Calu3 (cell line): ENCODE measurements at places on chromosomes 1 and 21. TPM values are rescaled to one million over a fixed set of nuclear protein-coding genes. Genes with fewer than 3 reads are reported as not detected.
A peak's percentile ranks its signal among the peaks of the same experiment; 100 is the strongest.

Gene BLZF1
- 45.7 and 55.5 TPM in 2 replicates for total RNA-seq

Gene MYBPH
- total RNA-seq = not detected in 2 replicates

Gene TPTE
- not detected in 2 replicates for total RNA-seq

Gene CDC14A
- total RNA-seq = 6.4 and 8.5 TPM in 2 replicates

Gene CBS
- 109 and 124 TPM in 2 replicates for total RNA-seq

Gene SERPINC1
- 0.59 TPM in 1 of 2 replicates, not detected in the other for total RNA-seq

Gene OR2T12
- not detected in 2 replicates for total RNA-seq

Gene KPRP
- not detected in 2 replicates for total RNA-seq

Gene DENND2C
- total RNA-seq = 1.2 and 1.3 TPM in 2 replicates

DNA sequence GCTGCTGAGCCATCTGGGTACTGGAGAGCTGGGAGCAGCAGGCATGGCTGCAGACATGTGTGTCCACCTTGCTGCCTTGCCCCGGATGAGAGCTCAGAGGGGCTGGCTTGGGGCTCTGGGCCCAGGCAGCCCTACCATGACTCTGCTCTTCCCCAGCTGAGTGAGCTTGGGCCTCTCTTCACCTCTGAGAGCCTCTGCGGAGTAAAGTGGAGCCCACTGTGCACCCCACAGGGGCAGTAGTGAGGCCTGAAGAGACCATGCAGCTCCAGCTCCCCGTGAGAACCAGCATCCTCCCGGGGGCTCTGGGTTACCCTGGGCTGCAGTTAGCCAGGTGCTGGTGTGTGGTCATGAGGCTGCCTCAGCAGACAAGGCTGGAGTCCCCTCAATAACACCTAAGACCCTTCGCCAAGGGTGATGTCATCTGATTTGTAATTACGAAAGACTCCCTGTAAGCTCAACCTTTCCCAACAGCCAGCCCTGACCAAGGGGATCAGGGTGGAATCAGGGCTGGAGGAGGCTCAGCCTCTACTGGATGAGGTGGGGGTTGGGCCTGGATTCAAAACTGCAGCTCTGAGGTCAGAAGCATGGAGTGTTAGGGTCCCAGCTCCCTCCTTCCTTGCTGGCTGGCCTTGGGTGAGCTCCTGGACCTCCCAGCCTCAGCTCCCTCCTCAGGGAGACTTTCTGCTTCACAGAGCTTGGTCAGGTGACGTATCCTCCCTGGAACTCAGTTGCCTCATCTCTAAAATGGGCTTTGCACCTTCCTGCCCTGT, 308.0 kb downstream of the MATN1 start:
- H3K27me3 ChIP-seq = peaks cover 98% of the 10 kb centered on the region
- no peak for DNase-seq
- H3K27ac ChIP-seq = no peak overlapping the region
- no peaks in the 10 kb centered on the region for H3K4me1 ChIP-seq
- no peak overlapping the region for H3K4me3 ChIP-seq

DNA sequence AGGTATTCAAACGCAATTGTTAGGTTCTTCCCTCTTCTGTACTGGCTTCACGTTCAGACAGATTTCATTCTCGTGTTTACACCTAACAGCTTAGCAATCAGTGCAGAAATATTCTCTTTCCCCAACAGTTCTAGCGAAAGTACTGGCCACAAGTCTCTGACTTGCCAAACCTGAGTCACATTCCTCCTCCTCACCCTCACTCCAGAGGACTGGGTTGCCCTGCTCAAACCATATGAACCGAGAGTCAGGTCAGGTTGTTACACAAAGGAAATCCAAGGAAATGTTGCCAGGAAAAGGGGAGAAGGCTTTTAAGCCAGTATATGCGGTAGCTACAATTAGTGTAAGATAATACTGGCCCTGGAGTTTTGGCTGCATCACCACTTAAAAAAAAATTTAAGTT, 282.5 kb downstream of the RGS7 start:
- DNase-seq = no peak
- H3K4me1 ChIP-seq = no peaks in the 10 kb centered on the region
- H3K36me3 ChIP-seq = peaks cover 5% of the 10 kb centered on the region
- H3K27ac ChIP-seq = no peak overlapping the region
- no peak overlapping the region for H3K4me3 ChIP-seq
- H3K27me3 ChIP-seq = no peaks in the 10 kb centered on the region

DNA sequence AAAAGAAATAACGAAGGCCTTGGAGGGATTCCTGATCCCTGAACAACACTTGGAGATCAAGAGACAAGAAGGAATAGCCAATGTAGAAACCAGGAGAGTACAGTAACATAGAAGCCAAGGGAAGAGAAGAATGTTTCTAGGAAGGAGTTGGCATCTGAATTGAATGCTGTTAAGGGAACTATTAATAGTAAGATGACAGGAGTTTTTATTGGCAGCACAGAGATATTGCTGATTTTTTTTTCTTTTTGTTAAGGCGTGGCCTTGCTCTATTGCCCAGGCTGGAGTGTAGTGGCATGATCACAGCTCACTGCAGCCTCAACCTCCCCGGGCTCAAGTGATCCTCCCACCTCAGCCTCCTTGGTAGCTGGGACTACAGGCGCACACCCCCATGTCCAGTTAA, 9.6 kb upstream of the SFT2D2 start:
- H3K36me3 ChIP-seq = no peaks in the 10 kb centered on the region
- no peaks in the 10 kb centered on the region for H3K27me3 ChIP-seq
- no peaks in the 10 kb centered on the region for H3K4me1 ChIP-seq
- DNase-seq = no peak
- no peak overlapping the region for H3K4me3 ChIP-seq

DNA sequence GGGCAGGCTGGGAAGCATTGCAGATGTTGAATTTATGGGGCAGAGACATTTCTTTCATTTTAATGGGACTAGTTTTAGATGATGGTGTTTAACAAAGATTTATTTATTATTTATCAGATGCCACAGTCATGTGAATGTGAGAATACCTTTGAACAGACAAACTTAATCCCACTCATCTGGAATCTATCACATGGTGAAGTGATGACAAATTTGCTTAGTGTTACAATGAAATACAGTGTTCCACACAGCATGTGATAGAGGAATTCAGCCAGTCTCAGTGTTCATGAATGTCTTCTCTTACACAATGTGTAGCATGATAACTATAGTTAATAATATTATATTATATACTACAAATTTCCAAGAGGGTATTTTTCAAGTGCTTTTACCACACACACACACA, 1361.7 kb upstream of the B3GALT2 start:
- no peaks in the 10 kb centered on the region for H3K27me3 ChIP-seq
- no peaks in the 10 kb centered on the region for H3K36me3 ChIP-seq
- no peaks in the 10 kb centered on the region for H3K4me1 ChIP-seq
- no peak overlapping the region for H3K4me3 ChIP-seq
- no peak for DNase-seq

DNA sequence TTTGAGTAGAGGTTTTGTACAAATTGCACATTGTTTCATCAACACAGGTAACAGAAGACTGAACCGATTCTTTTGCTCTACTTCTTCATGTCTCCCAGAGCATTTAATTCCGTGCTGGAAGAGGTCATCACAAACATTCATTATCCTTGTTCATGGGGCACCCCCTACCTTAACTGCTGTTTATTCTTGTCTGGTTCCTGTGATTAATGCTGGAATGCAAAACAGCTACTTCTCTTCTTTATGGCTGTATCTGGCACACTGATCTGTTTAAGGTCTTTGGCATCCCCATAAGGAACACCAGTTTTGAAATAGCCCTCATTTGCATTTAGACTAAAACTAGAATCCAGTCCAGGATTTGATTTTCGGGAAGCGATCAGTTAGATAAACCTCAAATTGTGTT, 42.2 kb downstream of the NTNG1 start:
- no peak for DNase-seq
- no peaks in the 10 kb centered on the region for H3K36me3 ChIP-seq
- no peaks in the 10 kb centered on the region for H3K4me1 ChIP-seq
- H3K27me3 ChIP-seq = no peaks in the 10 kb centered on the region
- no peak overlapping the region for H3K4me3 ChIP-seq

- H3K27me3 ChIP-seq = peaks cover 13% of the 10 kb centered on the region
- peak overlapping the region; percentile 89 for H3K4me3 ChIP-seq
- peaks cover 17% of the 10 kb centered on the region for H3K36me3 ChIP-seq
- H3K27ac ChIP-seq = no peak overlapping the region
- H3K4me1 ChIP-seq = peaks cover 36% of the 10 kb centered on the region
- no peak for DNase-seq
Measured at GRCh38 chr1:52727956-52728656, 1.9 kb downstream of the ZYG11B start.

DNA sequence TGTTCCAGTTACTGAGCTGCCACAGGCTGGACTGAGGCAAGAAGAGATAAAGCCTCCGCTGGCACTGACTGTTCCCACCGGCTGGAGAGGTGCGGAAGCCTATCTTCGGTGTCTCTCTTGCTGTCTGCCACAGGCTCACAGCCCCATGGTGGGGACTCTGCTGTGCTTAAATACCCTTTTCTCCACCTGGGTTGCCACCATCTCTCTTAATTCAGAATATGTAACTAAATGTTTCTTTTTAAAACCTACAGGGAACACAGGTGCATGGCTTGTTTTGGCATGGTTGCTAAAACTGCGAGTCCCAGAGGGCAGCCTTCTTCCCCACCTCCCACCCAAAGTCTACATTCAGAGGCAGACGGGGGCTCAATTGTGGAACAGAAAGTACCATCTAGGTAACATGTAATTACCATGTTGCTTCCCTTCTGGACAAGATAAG, 8.1 kb upstream of the LBR start:
- DNase-seq = no peak
- H3K4me3 ChIP-seq = no peak overlapping the region
- peaks cover 21% of the 10 kb centered on the region for H3K4me1 ChIP-seq
- no peak overlapping the region for H3K27ac ChIP-seq
- H3K36me3 ChIP-seq = peaks cover 9% of the 10 kb centered on the region
- no peaks in the 10 kb centered on the region for H3K27me3 ChIP-seq

DNA sequence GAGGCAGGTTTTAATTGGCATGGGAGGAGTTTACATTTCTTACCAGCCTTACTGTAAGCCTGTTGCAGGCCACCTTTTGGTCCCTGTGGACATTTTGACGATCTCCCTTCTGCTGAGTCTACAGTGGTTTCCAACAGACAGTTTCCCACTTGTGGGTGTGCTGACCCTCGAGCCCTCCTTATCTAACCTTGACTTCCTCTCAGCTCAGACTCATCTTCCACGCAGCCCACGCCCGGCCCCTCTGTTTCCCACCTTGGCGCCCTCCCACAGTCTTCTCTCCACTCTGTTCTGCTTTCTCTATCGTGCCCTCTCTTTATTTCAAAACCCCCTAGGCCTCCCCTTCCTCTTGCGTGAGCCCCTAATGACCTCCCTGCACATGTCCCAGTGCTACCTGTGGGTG, 6.1 kb upstream of the ARL8A start:
- no peaks in the 10 kb centered on the region for H3K36me3 ChIP-seq
- no peak overlapping the region for H3K27ac ChIP-seq
- H3K4me3 ChIP-seq = no peak overlapping the region
- peaks cover 14% of the 10 kb centered on the region for H3K4me1 ChIP-seq

GRCh38 chr1:108049178-108049819, 84.3 kb upstream of the VAV3 start:
- peaks cover 64% of the 10 kb centered on the region for H3K27me3 ChIP-seq
- no peak overlapping the region for H3K4me3 ChIP-seq
- H3K4me1 ChIP-seq = no peaks in the 10 kb centered on the region
- no peaks in the 10 kb centered on the region for H3K36me3 ChIP-seq
- no peak overlapping the region for H3K27ac ChIP-seq

DNA sequence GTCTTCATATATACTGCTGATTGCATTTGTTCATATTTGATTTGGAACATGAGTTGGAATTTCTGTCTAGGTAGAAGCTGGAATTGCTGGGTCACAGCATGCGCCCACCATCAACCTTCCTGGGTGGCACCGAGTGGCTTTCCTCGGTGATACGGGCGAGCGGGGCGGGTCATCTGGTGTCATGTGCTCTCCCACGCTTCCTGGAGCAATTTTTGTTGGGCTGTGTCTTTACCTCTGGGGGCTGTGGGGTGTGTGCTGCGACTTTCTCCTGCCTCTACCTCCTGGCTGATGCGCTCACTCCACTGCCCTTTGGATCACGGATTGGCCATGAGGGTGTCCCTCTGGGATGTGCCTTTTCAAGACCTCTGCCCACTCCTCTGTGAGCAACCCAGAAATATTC, 108.7 kb upstream of the COL6A1 start:
- DNase-seq = no peak
- no peak overlapping the region for H3K4me3 ChIP-seq
- no peak overlapping the region for H3K27ac ChIP-seq
- H3K4me1 ChIP-seq = no peaks in the 10 kb centered on the region

DNA sequence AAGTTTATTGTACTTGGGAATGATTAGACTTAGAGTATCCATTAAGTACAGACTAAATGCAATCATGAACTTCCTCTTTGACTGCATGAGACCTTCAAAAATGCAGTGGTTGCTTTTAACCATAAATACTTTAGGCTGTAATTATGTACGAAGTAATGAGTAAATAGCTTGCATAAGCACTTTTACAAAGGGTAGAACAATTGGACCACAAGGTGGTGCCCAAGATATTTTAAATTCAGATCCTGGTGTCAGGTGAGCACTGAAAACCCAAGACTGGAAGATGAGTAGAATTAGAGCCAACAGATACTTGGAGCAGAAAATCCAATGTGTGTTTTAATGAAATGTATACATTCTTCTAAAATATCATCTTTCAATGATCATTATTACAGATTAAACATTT, 43.4 kb upstream of the RHOU start:
- H3K27ac ChIP-seq = no peak overlapping the region
- DNase-seq = peak; percentile 58
- H3K27me3 ChIP-seq = peaks cover 15% of the 10 kb centered on the region

- H3K4me1 ChIP-seq = no peaks in the 10 kb centered on the region
- H3K27ac ChIP-seq = no peak overlapping the region
- peaks cover 36% of the 10 kb centered on the region for H3K27me3 ChIP-seq
- DNase-seq = no peak
- no peak overlapping the region for H3K4me3 ChIP-seq
Measured at GRCh38 chr1:206878456-206878855, 13.0 kb downstream of the IL20 start.

GRCh38 chr1:10624256-10625050, 149.7 kb downstream of the PEX14 start:
- no peak overlapping the region for H3K27ac ChIP-seq
- H3K27me3 ChIP-seq = no peaks in the 10 kb centered on the region
- no peak for DNase-seq
- no peak overlapping the region for H3K4me3 ChIP-seq

GRCh38 chr1:21628798-21629393, 40.3 kb downstream of the RAP1GAP start:
- H3K4me1 ChIP-seq = peaks cover 30% of the 10 kb centered on the region
- peaks cover 3% of the 10 kb centered on the region for H3K36me3 ChIP-seq
- H3K27me3 ChIP-seq = no peaks in the 10 kb centered on the region
- no peak overlapping the region for H3K4me3 ChIP-seq
- no peak overlapping the region for H3K27ac ChIP-seq

DNA sequence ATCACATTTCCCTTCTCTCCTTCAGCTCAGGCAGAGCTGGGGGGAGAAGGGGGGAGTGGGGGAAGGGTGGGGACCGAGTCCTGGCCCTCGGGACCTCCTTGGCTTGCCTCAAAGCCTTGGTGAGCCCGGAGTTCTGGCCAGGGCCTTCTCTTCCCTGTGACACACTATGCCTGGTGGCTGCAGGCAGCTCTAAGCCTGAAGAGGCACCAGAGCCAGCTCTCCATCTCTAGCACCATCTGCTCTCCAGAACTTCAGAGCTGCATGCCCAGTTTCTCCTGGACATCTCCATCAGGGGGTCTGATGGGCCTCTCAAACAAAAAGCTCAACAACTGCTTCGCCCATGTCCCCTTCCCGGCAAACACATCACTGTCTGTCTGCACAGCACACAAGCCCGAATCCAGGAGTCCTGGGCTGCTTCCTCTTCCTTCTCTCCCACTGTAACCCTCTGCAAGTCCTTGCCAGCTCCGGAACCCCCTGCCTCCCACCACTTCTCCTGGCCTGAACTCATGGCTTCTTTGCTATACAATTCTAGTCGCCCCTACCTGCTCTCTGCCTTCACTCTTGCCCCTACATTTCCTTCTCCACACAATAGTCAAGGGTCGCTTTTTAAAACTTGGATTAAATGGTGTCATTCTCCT, 26.5 kb downstream of the KIAA1614 start:
- no peak overlapping the region for H3K27ac ChIP-seq
- no peak overlapping the region for H3K4me3 ChIP-seq
- peaks cover 30% of the 10 kb centered on the region for H3K27me3 ChIP-seq
- no peak for DNase-seq
- no peaks in the 10 kb centered on the region for H3K36me3 ChIP-seq
